ENCODE measurements at places on chromosomes 2 and 18. TPM values are rescaled to one million over a fixed set of nuclear protein-coding genes. Genes with fewer than 3 reads are reported as not detected.

GRCh38 chr2:157439824-157440186, 4.1 kb downstream of the CYTIP start:
- no peaks in the 10 kb centered on the region for H3K36me3 ChIP-seq
- no peak overlapping the region for H3K4me3 ChIP-seq
- H3K27ac ChIP-seq: no peak overlapping the region
- no peak for DNase-seq

DNA sequence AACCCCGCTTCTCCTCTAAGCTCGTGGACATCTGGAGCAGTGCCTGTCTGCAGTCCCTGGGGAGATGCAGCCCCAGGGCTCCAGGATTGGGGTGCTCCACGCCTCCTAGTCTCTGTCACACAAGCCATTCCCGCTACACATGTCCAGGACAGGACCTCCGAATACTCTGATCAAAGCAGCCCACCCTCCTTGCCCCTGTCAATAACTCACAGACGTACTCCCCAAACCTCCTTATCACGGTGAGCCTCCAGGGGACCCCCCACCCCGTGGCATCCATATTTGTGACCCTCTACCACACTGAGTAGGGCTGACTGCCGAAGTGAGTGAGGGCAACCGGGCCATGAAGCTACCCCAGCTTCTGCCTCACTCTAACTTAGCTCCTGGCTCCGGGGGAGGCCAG, 727.7 kb downstream of the GALR1 start:
- no peaks in the 10 kb centered on the region for H3K4me1 ChIP-seq
- no peak overlapping the region for H3K27ac ChIP-seq
- no peaks in the 10 kb centered on the region for H3K36me3 ChIP-seq
- no peak for DNase-seq
- no peaks in the 10 kb centered on the region for H3K27me3 ChIP-seq

DNA sequence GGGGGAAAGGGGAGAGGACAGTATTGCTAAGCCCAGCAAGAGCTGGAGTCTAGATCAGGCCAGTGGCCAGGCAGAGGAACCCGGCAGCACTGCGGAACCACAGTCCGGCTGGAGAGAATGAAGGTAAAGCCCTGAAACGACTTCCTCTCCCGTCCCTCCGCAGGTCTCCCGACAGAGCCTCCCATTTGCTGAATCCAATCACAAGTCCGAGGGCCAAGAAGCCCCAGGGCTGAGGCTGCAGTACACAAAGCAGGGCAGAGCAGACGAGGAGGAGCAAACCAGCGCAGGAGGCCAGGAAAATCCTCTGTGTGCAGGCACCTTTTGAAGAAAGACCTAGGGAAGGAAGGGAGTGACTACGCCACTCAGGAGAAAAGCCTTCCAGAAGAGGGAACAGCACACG, 104.4 kb downstream of the OSBPL1A start:
- H3K4me3 ChIP-seq: no peak overlapping the region
- DNase-seq: no peak
- no peaks in the 10 kb centered on the region for H3K27me3 ChIP-seq

C1QL2 gene
- total RNA-seq: not detected

GRCh38 chr18:77057006-77057395, 75.6 kb downstream of the MBP start:
- no peak for DNase-seq
- H3K4me1 ChIP-seq: peaks cover 39% of the 10 kb centered on the region
- no peak overlapping the region for H3K4me3 ChIP-seq

DNA sequence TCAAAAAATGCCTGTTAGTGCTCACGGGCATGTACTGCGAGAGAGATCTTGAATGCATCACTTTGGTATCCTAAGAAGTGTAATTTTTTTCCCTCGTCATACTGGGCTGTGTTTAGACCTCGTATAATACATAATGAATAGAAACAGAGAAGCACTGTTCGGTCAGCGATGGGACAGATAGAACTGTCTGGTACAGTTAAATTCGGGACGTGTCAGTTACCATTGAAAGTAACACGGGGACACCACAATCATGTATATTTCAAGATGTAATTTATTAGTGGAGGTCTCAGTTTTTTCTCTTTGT, 1.8 kb downstream of the PKP4 start:
- H3K27me3 ChIP-seq: no peaks in the 10 kb centered on the region
- H3K27ac ChIP-seq: no peak overlapping the region
- H3K4me1 ChIP-seq: no peaks in the 10 kb centered on the region
- H3K4me3 ChIP-seq: no peak overlapping the region
- DNase-seq: no peak

GRCh38 chr2:101728865-101729264, 31.4 kb downstream of the MAP4K4 start:
- DNase-seq: no peak
- no peaks in the 10 kb centered on the region for H3K36me3 ChIP-seq
- H3K4me1 ChIP-seq: peaks cover 11% of the 10 kb centered on the region
- H3K4me3 ChIP-seq: no peak overlapping the region

DNA sequence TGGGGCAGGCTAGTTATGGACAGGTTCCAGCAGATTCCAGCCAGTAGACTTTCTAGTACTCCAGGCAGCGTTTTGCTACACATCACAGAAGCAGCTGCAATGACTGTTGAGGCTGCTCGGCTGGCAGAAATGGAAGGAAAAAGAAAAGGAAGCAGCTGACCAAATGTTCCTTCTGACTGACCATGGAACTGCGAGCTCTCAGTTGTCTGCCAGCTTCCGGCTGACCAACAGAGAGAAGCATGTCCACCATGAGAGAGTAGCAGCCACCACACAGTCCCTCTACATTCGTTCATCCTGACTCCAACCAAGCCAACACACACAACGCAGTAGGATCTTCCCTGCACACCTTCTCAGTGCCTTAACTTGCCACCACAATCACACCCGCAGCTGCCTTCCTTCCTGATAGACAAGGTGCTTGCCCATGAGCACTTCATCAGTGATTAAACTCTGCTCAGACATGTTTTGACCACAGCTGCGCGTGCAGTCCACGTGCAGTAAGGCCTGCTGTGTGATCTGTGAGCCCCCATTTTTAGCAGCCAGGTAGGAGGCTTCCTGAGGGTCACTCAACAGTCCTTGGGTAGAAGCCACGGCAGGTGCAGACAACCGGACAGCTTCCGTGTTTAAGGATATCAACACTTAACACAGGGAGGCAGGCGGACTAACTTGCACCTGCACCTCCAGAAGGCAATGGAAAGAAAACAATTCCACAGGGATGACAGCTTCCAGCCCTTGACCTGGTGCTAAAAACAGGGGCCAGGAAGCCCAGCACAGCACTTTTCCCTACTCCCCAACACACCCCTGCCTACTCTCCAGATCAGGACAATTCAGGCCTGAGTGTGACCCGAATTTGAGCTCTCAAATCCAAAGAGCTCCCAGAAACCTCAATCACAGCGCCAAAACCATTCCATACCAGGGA, 996 bp downstream of the TGFBRAP1 start:
- peaks cover 8% of the 10 kb centered on the region for H3K4me1 ChIP-seq
- no peaks in the 10 kb centered on the region for H3K36me3 ChIP-seq
- peak; percentile 31 for DNase-seq
- no peaks in the 10 kb centered on the region for H3K27me3 ChIP-seq
- H3K27ac ChIP-seq: no peak overlapping the region

GALR1 gene
- not detected for total RNA-seq

HOXD3 gene
- 9.7 TPM for total RNA-seq

- no peak for DNase-seq
- H3K27me3 ChIP-seq: no peaks in the 10 kb centered on the region
- H3K36me3 ChIP-seq: peaks cover 75% of the 10 kb centered on the region
- no peak overlapping the region for H3K4me3 ChIP-seq
- no peaks in the 10 kb centered on the region for H3K4me1 ChIP-seq
- no peak overlapping the region for H3K27ac ChIP-seq
Measured at GRCh38 chr2:216428618-216429350, 16.5 kb downstream of the SMARCAL1 start.

GRCh38 chr2:8368463-8368862, 313.4 kb upstream of the ID2 start:
- H3K4me1 ChIP-seq: no peaks in the 10 kb centered on the region
- no peaks in the 10 kb centered on the region for H3K27me3 ChIP-seq
- no peak overlapping the region for H3K27ac ChIP-seq
- DNase-seq: no peak
- no peaks in the 10 kb centered on the region for H3K36me3 ChIP-seq

- no peak overlapping the region for H3K4me3 ChIP-seq
- no peak overlapping the region for H3K27ac ChIP-seq
- H3K27me3 ChIP-seq: no peaks in the 10 kb centered on the region
- no peak for DNase-seq
- no peaks in the 10 kb centered on the region for H3K36me3 ChIP-seq
- no peaks in the 10 kb centered on the region for H3K4me1 ChIP-seq
Measured at GRCh38 chr2:55805686-55806085, 112.0 kb upstream of the PNPT1 start.

SPP2 gene
- not detected for total RNA-seq

DNA sequence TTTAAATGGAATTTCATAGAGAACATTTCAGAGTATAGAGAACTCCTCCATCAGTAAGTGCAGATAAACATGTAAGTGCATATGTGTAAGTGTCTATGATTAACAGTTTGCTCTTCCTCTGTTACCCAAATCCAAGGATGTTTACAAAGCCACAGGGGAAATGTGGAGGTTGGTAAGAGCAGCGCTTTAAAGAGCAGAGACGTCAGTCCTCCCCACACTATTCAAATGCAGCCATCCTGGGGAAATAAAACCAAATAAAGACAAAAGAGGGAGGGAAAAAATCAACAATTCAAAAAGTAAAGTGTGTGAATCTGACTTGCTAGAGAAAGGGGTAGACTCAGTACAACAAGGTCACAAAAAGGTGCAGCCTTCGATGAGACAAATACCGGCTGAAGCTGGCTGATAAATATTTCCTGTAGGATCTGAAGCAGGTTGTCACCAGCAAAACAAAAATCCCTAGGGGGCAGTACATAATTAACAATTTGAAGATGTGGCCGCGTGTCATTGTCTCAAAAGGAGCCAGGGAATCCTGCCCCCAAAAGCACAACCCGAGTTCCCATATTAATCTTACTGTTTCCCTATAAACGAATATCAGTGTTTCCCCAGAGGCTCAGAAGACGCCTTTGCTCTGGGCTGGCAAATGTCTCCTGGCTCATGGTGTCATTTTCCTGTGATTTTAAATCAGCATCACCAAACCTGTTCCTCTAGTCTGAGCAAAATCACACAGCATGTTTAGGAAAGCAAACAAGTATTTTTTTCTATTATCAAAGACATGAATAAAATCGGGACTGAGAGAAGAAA, 216.5 kb downstream of the CDCA7 start:
- no peak overlapping the region for H3K4me3 ChIP-seq

SLC5A7 gene
- 1.9 TPM for total RNA-seq

DNA sequence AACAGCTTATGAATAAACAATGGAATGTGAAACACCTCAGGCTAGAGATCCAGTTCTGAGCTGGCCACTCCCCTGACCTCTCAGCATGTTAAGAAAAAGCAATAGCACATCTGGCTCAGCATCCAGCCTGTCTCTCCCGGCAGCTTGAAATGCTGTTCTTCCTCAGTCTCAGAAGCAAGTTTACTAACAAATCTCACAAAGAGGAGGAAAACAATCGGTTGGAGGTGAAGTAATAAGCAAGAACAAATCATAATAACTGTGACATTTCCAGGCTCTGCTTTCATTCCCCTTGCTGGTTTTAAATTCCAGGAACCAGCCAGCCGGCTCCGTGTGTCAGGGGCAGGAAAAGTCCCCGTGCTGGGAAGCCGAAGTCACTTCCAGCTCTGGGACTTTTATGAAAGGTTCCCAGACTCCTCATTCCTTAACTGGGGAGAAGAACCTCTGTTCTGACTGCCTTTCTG, 133.9 kb upstream of the ARL4C start:
- H3K27me3 ChIP-seq: no peaks in the 10 kb centered on the region
- no peak overlapping the region for H3K4me3 ChIP-seq
- no peaks in the 10 kb centered on the region for H3K36me3 ChIP-seq
- no peaks in the 10 kb centered on the region for H3K4me1 ChIP-seq
- no peak overlapping the region for H3K27ac ChIP-seq
- DNase-seq: no peak

DNA sequence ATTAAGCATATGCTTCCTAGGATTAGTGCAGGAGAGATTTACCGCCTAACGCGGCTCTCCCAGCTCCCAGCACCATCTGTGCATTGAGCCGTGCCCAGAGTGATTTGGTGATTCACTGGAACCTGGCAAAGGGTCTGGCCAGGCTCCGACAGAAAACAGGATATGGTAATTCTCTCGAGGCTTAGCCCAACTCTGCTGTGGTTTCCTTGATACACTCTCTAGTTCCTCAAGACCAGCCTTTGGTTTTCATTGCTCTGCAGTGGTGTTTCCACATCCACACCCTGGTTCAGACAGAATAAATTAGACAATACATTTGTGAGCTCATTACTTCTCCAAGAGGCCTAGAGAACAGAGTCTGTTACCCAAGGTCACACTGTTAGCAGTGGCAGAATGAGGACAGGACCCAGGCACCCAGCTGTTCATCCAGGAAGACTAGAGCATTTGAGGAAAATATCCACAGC, 23.0 kb upstream of the SMAD2 start:
- DNase-seq: peak; percentile 65
- peak overlapping the region; percentile 8 for H3K27ac ChIP-seq
- no peaks in the 10 kb centered on the region for H3K36me3 ChIP-seq
- no peaks in the 10 kb centered on the region for H3K27me3 ChIP-seq
- no peaks in the 10 kb centered on the region for H3K4me1 ChIP-seq
- no peak overlapping the region for H3K4me3 ChIP-seq

RGPD4 gene
- total RNA-seq: not detected

DNA sequence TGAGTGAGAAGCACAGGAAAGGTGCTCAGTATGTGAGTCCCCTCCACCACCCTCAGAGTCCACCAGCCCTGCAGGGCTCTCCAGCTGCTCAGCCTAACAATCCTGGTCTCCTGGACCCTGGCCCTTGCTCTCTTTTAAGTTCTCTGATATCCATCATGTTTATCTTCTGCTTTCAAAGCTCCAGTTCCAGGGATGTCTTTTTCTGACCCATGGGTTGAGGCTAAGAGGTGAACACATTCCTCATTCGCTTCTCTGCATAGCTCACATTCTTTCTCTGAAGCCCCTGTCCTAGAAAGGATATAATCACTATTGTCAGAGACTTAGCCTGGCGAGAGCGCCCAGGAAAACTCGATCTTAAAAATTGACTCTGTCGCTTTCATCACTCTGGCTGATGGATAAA, 86.4 kb downstream of the ARL4C start:
- H3K27me3 ChIP-seq: peaks cover 4% of the 10 kb centered on the region
- H3K27ac ChIP-seq: no peak overlapping the region
- H3K4me3 ChIP-seq: no peak overlapping the region

GRCh38 chr2:128318776-128319464, at the start of gene HS6ST1:
Gene HS6ST1, minus strand, starts transcription at chr2:128318868. Its CDS starts 305 bp downstream, at chr2:128318563.
- H3K36me3 ChIP-seq: no peaks in the 10 kb centered on the region
- DNase-seq: peak; percentile 91
- H3K27me3 ChIP-seq: no peaks in the 10 kb centered on the region
- H3K27ac ChIP-seq: peak within 1 kb of the TSS; percentile 54

DNA sequence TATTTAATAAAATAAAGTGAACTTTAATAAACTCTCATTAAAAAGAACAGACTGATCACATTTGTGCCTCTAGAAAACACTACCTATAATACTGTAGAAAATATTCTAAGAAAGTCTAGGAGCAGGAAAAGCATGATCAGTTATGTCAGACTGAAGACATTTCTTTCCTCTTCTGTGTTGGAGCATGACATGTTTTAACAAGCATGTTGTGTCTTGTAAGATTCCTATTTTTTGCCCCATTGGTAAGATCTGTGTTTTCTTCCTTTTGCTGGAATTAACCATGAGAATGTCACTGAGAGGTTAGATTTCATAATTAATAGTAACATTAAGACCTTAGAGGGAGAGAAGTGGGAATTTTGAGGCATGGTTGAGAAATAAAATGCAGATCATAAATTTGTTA, 27.7 kb downstream of the LAMA3 start:
- no peaks in the 10 kb centered on the region for H3K27me3 ChIP-seq
- no peak overlapping the region for H3K4me3 ChIP-seq
- no peak overlapping the region for H3K27ac ChIP-seq
- H3K4me1 ChIP-seq: no peaks in the 10 kb centered on the region

ANKRD30B gene
- total RNA-seq: not detected

KCNK3 gene
- 395 TPM for total RNA-seq

All from adrenal gland (tissue), 19 donors.